ENCODE measurements at places on chromosomes 7 and 10.
A peak's percentile ranks its signal among the peaks of the same experiment; 100 is the strongest.

- no peak for DNase-seq
These were observed 19.0 kb downstream of the EBF3 start for GRCh38 chr10:129945064-129945463.

- DNase-seq, result no peak
These were observed 6.6 kb downstream of the TTYH3 start for GRCh38 chr7:2638224-2638991.

- DNase-seq, result peak; percentile 43
These were observed 177.2 kb upstream of the KLF14 start for GRCh38 chr7:130910949-130911944.

GRCh38 chr7:79452032-79452494, 1.4 kb downstream of the MAGI2 start:
- peak; percentile 70 for DNase-seq

GRCh38 chr10:50823789-50824188, 61.6 kb downstream of the A1CF start:
- no peak for DNase-seq

DNA sequence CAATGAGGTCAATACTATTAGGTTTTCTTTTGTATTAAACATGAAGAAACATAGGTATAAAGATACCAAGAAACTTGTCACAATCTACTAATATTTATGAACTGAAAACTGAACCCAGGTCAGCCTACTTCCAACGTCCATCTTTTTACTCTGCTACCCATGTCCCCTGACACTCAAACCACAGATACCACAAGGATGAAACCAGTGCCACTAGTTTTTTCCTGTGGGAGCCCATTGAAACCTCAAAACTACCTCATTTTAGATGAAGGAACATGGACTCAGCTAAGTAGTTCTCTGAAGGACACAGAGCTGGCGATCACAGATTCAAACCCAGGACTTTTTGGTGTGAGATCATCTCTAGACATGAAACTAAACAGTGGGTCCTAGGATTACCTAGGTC, 6.8 kb downstream of the TET1 start:
- DNase-seq, result no peak

- no peak for DNase-seq
These were observed 449.7 kb upstream of the KLF6 start for GRCh38 chr10:4234661-4235060.

DNA sequence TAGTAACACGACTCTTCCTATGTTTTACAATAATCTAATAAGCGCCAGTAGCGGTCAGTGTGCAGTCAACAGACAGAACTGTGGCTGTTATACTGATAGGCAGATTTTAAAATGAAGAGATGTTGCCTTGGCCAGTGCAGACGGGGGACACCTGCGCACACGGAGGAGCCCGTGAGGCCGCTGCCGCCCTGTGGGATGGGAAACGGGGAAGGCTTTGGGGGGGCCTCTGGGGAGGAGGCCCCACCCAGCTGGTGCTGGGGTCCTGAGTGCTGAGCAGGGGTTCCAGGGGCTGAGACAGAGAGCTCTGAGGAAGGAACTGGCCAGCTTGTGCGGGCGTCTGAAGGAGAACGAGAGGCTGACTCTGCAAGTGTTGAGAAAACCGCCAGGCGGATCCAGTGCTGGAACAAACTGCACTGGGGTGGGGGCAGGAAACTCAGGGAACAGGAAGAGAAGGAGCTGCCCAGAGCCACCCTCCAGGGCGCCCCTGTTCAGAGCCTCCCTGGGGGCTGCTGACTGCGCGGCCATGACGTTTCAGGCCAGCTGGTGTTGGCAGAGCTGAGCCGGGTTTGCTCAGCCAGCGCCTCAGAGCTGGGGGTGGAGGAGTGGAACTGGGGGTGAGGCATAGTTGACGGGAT, 426.4 kb downstream of the TCERG1L start:
- DNase-seq, result no peak

GRCh38 chr7:2273866-2274265, 31.8 kb downstream of the NUDT1 start:
- peak; percentile 4 for DNase-seq

DNA sequence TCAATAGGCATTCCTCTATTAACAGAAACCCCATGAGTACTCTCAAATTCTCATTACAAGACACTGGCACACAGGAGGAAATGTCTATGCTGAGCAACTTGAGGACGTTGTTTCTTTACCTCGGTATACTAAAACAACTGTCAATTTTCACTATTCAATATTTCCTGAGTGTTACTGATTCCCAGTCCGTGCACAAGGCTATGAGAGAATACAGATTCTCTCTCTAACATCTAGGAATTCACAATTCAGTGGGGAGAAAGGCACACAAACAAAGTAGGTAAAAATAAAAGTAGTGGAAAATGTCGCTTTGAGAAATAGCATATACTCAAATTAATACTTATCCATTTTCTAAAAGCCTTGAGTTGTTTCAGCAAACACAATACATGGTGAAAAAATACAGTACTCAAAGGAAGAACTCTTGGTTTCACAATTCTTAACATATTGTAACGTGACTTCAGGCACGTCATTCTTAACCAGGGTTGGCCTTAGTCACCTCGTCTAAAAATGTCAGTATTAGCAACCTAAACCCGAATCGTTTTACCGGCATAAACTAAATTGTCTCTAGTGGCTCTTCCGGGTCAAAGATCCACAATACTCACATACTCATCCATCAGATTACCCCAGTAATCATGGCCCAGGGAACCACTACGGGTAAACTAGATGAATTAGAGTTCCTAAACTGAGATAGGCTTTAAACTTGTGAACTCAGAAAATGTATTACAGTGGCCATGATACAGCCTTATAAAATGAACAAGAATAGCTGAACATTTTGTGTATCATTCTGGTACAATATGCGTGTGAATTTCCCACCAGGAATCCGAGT, 1.5 kb downstream of the IPMK start:
- DNase-seq, result no peak
